ENCODE measurements at places on chromosomes 6 and 20.

DNA sequence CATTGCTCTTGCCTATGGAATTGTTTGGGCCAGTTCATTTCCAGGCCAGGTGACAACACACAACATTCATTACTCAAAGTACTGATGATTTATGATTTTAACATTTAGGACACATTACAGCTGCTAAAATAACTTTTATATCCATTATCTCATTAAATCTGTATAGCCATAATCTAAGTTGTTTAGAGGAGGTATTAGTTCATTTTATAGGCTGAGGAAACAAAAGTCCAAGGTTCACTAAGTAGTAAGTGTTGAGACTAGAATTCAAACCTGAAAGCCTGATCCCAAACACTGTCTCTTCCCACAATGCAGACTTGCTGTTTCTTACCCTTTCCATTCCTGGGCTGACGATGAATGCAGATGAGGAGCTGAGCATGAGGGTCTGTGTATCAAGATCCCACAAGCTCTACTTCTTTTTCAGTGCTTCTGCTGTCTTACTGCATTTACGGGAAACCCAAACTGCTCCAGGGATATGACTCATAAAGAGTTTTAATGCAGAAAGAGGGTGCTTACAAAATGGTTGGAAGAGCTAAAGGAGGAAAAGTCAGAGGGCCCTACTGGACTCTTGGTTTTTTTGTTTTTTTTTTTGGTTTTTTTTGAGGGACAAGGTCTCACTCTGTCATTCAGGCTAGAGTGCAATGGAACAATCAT, 17.9 kb downstream of the TENT5A start:
- no peak for DNase-seq

DNA sequence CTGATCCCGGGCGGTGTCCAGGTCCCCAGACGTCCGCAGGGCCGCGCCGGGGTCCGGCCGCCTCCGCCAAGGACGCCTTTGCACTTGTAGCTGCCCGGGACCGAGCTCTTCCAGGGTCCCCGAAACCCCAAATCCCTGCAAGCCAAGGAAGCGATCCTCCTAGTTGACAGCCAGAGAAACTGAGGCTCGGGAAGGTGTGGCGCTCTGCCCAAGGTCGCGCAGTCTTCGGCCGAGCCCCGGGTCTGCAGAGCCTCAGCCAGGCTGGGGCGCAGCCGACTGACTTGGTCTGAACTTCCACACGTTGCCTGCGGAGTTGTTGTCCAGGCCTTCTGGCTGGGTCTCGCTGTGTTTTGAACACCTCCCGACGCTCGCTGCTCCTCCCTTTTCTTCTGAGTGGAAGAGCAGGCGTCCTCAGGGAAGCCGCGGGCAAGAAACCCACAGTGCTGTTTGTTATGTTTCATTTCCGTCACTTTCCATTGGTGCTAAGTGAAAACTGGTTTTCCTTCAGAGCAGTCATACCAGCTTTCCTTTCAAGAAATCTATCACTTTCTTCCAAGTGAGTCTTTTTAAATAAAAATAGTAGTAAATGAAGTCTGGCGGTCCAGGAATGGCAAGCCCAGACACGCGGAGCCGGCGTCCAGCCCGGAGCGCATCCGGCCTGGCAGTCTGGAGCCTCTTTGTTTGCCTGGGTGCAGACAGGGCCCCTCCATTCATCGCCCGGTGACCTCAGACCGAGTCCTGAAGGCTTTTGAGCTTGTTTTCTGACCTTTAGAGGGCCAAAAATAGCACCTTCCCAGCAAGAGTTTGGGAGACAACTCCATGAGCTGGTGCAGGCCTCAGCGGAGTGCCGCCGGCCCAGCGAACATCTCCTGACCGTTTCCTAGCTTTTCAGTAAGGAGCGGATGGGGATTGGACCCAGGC, 698 bp downstream of the FAM210B start:
- DNase-seq, result peak; percentile 83

DNA sequence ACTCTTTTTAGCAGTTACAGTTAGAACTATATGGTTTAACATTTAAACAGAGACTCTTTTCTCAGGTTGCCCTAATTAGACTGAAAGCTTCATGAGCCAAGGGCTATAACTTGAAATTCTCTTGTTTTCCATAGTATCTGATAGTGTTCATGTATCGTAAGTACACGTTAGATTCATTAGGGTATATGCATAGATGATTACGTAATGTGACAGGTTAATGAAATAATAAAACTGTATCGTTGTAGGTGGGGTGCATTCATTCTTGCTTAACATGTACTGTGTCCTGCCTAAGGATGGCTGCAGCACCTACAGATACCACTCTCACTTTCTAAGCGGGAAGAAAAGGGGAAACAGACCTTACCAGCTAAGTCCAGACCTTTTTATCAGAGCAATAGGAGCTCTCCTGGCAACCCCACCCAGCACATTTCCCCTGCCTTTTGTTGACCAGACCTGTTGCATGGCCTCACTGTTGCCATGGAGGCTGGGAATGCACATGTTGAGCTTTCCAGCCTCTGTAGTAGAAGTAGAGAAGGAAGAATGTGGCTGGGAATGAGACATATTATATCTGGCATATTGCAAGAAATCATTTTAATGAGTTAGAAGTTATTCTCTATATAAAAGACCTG, 83.0 kb downstream of the MAP3K4 start:
- DNase-seq, result no peak

DNA sequence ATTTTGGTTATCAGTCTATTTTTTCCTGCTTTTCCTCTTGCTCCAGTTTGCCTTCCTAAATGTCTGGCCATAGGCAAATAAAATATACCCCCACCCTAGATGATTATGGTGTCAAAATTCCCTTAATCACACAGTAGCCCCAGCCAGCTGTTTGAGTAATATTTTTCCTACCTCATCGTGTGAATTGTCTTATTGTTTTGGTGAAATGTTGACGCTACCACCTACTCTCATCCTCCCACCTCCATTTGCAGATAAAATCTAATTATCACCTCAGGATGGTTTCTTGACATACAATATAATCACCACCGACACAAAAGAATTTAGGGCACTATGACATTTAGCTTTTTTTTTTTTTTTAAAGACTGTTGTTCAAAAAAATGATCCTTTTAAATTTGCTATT, 44.1 kb upstream of the FUCA2 start:
- no peak for DNase-seq

GRCh38 chr20:60240986-60241385, 282.8 kb downstream of the CDH26 start:
- peak; percentile 31 for DNase-seq

- peak; percentile 70 for DNase-seq
Measured at GRCh38 chr20:17559338-17559737, 10.5 kb upstream of the DSTN start.

- no peak for DNase-seq
Measured at GRCh38 chr20:15561707-15562404, 1011.4 kb downstream of the KIF16B start.

DNA sequence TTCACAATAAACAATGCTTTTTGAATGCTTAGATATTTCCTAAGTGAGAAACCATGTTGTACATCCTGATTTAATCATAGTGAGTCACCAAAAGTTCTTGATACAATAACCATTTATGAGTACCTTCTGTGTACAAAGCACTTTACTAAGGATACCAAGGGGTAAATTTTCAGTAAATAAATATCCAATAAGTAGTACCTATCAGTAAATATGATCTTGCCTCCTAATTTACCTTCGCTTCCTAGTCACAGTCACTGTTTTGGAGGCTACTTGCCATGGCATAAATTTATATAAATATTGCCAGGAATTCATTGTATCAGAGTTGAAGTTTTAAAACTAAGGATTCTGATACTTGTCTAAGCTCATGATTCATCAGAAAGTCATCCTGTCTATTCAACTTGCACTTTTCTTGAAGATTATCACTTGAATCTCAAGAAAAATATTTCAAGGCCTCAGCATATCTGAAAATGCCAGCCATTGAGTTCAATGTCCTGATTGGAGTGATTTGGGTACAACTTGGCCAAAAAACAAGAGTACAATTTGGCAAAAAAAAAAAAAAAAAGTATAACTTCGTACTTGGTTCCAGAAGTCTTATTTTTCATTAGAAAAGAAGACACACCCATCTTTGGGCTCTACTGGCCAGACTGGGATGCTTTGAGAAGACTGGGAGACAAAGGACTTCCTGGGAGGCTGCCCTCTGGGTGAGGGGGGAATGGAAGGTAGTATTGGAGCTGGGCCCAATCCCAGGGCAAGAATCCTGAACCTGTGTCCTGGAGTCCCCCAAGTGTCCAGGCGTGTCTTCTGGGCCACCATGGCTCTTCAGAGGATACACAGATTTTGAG, 32.8 kb downstream of the RAB22A start:
- DNase-seq, result no peak

DNA sequence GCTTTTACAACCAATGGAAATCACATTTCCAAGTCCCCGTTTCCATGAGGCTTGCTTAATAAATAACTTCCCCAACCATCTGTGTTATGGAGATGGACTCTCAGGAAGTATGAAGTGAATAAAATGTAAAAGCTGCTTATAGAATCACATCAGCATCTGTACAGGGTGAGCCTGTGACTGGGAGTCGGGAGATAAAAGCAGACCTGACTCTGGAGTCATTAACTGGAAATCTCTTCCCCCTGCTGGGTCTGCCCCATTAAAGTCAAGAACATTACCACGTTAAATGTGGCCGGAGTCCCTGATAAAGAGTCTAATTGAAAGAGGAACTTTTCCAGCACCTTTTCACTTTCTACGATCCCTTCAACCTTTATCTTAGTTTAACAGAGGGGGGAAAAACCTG, 368.5 kb downstream of the DOK5 start:
- no peak for DNase-seq

GRCh38 chr20:34037121-34037520, 43.4 kb downstream of the RALY start:
- no peak for DNase-seq

DNA sequence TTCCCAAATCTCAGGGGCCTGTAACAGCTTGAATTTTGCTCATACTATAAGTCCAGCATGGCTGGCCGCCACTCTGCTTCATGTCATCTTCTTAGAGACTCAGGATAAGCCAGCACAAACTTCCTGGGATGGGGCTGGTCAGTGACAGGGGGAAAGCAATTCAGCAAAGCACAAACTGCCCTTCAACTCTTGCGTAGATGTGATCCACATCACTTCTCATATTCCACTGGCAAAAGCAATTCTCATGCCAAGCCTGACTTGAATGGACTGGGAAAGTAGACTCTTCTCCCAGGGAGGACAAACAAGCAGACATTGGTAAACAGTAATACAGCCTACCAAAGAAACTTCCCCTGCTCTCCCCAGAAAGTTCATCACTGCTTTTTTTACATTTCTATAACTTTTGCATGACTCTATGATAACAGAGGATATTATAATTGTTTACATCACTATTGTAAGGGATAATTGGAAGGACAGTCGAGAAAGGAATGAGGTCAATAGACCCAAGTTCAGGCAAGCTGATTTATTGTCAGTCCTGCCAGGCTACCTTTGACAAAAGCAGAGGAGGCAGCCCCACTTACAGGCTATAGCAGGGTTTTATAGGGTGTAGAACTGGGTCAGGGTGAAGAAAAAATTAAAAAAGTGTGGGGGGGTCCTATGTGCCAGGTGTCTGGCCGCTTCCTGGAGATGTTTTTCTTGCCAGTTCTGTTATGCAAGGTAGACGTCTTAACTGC, 37.4 kb downstream of the RBM24 start:
- no peak for DNase-seq

DNA sequence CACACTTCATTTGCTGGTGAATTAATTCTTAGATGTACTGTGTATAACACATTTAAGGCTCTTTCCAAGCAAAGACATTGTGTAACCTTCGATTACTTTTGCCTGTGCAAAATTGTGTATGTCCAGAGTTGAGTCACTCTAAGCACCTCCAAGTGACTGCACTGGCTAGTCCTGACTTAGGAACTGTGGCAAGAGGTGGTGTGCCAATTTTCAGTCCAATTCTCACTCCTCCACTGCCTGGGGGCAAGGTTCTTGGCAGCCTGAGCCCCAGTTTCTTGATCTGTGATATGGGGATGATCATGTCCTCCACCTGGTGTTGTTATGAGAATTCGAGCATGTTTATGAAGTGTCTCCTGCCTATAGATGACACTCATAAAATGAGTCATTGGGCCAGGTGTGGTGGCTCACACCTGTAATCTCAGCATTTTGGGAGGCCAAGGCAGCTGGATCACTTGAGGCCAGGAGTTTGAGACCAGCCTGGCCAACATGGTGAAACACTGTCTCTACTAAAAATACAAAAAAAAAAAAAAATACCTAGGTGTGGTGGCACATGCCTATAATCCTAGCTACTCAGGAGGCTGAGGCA, 105.3 kb upstream of the CDYL start:
- DNase-seq, result no peak

DNA sequence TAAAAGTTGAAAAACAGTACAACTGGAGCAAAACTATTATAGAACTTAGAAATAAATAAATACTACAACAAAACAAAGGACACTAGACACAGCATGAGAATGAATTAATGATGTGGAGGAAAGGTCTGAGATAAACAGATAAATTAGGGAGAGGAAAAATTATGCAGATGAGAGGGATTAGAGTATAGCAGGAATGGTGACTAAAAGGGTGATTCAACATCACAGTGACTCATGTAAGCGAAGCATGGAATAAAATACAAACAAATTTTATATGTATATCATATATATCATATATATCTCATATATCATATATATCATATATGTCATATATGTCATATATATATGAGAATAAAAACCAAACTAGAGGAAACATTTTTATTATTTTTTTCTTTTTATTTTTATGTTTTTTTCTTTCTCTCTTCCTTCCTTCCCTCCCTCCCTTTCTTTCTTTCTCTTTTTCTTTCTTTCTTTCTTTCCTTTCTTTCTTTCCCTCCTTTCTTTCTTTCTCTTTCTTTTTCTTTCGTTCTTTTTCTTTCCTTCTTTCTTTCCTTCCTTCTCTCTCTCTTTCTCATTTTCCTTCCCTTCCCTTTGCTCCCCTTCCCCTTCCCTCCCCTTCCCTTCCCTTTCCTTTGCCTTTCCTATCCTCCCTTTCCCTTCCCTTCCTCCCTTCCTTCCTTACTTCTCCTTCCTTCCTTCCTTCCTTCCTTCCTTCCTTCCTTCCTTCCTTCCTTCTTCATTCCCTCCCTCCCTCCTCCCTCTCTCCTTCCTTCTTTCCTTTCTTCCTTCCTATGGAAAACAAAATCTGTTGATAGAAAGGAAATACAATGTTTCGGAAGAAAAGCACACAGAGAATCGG, 1014.6 kb downstream of the GRIK2 start:
- DNase-seq, result no peak

- DNase-seq, result no peak
Measured at GRCh38 chr6:106555767-106556166, 73.5 kb downstream of the RTN4IP1 start.

GRCh38 chr20:63328026-63328700, 33.0 kb downstream of the CHRNA4 start:
- DNase-seq, result no peak

DNA sequence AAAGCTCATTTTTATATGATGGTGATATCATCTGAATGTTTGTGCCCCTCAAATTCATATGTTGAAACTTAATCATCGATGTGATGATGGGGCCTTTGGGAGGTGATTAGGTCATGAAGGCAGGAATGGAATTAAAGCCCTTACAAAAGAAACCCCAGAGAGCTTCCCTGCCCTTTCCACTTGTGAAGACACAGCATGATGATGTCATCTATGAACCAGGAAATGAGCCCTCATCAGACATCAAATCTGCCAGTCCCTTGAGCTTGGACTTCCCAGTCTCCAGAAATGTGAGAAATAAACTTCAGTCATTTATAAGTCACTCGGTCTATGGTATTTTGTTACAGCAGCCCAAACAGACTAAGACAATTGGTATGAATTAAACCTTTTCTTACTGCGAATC, 153.1 kb downstream of the MYB start:
- no peak for DNase-seq
